T-cell (primary cell): ENCODE measurements at places on chromosomes 7 and 10.
A peak's percentile ranks its signal among the peaks of the same experiment; 100 is the strongest.

DNA sequence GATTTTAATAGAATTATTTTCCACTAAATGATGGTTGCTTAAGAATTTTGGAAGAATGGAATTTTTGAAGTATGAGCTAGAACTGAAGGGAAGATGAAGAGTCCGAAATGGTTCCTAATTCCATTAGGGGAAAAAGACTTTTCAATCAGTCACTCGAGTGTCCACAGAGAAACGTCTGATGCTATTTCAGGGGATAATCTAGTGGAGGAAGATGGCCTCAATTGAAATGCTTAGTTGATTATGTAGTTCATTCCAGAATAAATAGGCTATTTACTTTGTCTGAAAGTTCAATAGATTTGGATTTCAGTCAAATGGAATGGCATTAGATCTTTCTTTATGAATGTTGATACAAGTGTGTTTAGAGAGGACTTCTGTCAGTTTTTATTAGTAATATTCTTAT, 365.4 kb downstream of the NRG3 start:
- no peak for DNase-seq

DNA sequence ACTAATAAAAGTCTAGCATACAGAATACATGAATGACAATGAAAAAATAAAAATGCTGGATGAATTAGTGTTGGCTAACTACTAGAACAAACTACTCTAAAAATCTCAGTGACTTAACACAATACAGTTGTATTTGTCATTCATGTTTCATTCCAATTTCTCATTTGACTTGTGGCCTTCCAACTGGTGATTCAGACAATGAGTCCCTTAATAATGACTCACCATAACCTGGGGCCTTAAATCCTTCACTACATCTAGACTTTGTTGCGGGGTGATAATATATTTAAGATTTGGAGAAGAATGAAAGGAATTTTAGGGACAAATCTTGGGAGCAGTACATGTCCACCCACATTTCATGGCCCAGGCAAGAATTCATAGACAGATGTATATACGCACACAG, 90.5 kb upstream of the POM121L12 start:
- no peak for DNase-seq

GRCh38 chr10:92662848-92663247, 26.9 kb upstream of the HHEX start:
- no peak for DNase-seq

DNA sequence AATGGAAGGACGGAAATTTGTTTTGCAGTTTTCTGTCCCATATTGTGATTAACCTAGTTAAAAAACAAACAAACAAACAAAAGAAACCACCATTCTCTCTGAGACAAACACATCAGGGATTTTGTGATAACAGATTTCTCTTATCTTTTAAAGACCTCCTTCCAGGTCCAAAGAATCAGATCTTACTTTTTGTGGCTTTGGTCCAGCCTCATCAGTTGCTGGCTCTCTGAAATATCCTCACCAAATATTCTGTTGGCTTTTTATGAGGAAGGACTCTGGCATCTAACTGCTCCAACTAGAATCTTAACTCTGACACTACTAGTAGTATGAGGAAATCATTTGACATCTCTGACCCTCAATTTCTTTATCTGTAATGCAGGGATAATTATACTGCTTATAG, 4.8 kb downstream of the FAM204A start:
- DNase-seq: no peak

DNA sequence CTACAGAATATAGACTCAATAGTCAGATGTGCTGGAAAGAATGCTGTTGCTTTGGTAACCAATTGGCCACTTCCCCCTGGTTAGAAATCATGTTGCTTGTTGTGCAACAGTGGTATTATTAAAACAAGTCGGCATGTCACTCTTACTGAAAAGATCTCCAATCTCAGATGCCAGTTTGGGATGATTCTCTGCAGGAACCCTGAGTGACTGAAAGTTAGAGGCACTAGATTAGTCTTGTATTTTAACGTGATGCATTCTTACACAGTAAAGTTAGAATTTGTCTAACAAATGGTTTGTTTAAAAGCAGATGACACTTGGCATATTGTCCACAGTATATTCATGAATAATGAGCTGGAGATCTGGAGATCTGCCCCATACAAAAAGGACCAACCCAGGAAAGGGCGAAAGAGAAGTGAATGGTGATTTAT, 287.6 kb downstream of the TWIST1 start:
- DNase-seq: no peak

GRCh38 chr10:133298466-133298865, 10.2 kb downstream of the TUBGCP2 start:
- DNase-seq: no peak

GRCh38 chr10:59387951-59388670, 25.8 kb upstream of the FAM13C start:
- no peak for DNase-seq

GRCh38 chr10:32940321-32941301, 17.4 kb downstream of the ITGB1 start:
- DNase-seq: no peak

GRCh38 chr10:3206511-3207157, 34.1 kb upstream of the PITRM1 start:
- DNase-seq: no peak

- DNase-seq: no peak
Measured at GRCh38 chr7:42931447-42931833, 534 bp downstream of the PSMA2 start.

- DNase-seq: no peak
Measured at GRCh38 chr7:157003756-157004520, 6.5 kb downstream of the MNX1 start.

DNA sequence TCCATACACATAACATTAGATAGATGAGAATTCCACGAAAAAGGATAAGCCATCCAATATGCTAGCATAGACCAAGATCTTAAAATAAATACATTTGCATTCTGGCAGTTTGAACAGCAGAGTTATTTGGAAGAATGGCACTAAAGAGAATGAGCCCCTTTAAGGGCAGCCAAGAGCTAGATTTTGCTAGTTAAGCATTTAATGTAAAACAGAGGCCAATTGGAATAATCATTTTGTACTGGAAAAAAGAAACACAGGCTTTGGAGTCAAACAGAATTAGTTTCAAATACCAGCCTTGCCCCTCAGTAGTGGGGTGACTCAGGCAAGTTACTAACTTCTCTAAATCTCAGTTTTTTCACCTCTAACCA, 56.2 kb downstream of the LRRTM3 start:
- DNase-seq: no peak

GRCh38 chr10:1364151-1364910, 308.1 kb downstream of the WDR37 start:
- DNase-seq: no peak

GRCh38 chr7:50121286-50121685, 28.2 kb upstream of the ZPBP start:
- DNase-seq: no peak

GRCh38 chr10:100496567-100496966, 23.1 kb downstream of the SEC31B start:
- no peak for DNase-seq

- DNase-seq: no peak
Measured at GRCh38 chr10:52442576-52442975, 128.5 kb downstream of the DKK1 start.

DNA sequence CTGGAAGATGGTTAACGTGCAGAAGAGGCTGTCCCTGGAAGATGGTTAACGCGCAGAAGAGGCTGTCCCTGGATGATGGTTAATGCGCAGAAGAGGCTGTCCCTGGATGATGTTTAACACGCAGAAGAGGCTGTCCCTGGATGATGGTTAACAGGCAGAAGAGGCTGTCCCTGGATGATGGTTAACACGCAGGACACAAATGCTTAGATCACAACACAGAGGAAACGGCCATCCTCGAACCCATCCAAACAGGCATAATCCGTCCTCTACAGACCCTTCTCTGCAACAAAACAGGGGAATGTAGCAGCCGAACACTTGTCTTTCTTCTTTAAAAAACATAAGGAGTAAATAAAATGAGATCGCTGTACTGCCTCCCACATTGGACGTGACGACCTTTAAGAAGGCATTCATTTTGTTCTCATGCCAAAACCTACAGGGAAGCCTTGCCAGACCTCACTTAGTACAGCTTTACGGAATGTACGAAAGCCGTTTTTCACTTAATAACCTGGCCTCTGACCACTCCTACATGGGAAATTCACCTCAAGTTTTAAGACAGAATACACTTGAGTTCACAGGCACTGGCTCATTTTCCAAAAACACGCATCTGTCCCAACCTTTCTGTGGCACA, 245.2 kb downstream of the ZMYND11 start:
- no peak for DNase-seq

- no peak for DNase-seq
Measured at GRCh38 chr10:34109495-34109894, 705.6 kb downstream of the PARD3 start.

- DNase-seq: no peak
Measured at GRCh38 chr10:1068380-1069361, 12.5 kb downstream of the WDR37 start.

- peak; percentile 19 for DNase-seq
Measured at GRCh38 chr7:2431260-2431867, 28.0 kb downstream of the CHST12 start.

- no peak for DNase-seq
Measured at GRCh38 chr7:46192271-46192670, 271.2 kb upstream of the IGFBP3 start.

DNA sequence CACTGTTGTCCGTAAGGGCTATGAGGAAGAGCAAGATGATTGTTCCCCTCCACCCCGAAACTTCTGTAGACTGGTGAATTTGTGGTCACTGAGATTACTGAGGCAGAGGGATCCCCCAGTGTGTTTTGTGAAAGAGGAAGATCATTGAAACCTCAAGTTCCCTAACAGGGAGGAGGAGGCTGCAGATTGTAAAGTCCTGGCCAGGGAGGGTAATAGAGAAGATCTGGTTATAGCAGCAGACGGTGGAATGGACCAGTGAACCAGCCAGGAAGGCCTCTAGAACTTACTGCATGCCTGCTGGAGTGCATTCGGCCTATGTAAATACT, 31.1 kb downstream of the LMTK2 start:
- no peak for DNase-seq

DNA sequence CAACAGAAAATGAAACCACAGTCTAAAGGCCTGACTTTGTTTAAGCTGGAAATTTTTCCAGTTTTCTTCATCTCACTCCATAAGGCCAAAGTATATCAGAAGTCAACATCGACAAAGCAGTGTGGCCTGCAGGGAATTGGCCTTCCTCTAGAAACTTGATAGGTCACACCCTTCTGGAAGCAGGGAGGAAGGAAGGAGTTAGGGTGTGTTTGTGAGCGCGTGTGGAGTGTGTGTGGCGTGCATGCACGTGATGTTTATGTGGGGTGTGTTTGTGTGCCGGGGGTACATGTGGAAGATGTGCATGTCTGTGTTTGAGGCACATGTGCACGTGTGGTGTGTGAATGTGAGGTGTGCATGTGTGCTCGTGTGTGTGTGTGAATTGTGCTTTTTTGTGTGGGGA, 28.6 kb downstream of the ZC3HAV1 start:
- DNase-seq: no peak

GRCh38 chr7:55977831-55978230, 13.4 kb downstream of the NIPSNAP2 start:
- no peak for DNase-seq

DNA sequence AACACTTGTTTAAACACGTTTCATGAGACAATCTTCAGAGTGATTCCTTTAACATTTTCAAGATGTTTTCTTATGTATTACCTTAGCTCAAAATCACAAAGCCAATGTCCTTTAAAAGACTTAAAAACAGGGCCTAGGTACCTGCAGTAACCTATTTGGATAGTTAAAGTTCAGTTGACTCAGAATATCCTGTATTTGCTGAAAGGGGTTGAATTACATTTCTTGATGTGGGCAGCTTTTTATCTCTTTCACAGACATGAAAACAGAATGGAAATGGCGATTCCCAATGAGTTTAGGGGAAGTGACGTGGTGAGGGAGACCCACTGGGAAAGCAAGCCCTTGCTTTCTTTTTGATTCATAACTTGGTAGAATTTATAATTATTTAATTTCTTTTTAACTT, 324.4 kb upstream of the AOAH start:
- DNase-seq: no peak

GRCh38 chr7:117273814-117274225, 49.0 kb downstream of the WNT2 start:
- DNase-seq: no peak

DNA sequence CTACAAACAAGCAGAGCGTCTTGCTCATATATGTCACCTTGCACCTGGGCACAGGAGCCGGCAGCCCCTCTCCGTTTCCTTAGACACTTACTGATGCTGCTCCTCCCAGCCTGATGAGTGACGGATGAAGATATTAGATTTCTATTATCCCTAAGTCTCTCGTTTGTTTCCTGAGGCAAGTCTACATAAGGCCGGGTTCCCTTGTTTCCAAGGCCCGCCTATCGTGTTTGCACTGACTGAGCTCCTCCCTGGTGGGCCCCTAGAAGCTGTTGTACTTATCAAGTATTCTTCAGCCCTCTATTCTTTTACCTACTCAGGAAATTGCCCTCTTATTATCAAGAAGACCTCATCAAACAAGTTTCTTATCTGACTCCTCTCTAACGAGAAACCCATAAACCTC, 18.5 kb downstream of the SH3PXD2A start:
- no peak for DNase-seq

DNA sequence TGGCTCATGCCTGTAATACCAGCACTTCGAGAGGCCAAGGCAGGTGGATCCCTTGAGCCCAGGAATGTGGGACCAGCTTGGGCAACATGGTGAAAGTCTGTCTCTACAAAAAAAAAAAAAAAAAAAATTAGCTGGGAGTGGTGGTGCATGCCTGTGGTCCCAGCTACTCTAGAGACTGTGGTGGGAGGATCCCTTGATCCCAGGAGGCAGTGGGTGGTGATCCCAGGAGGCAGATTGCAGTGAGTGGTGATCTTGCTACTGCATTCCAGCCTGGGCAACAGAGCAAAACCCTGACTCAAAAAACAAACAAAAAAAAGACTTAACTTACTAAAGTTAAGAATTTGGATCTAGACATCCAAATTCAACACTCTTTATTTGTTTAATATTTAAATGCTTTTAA, 10.2 kb upstream of the ADO start:
- DNase-seq: no peak

DNA sequence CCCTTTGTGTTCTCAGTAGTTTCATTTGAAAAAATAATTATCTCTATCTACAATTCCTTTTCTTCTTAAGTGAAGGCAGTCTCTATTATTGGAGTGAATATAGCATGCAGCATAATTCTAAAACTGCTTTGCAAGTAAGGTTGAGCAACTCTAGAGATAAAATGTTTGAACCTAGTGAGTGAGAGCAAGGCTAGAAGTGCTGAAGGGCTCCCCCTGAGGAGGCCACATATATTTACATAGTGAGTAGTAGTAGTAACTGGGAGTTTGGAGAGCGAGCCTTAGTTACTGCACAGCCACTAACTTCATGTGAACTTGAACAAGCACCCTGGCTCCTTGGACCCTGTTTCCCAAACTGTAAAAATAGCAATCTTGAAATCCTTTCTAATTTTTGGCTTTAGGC, 141.5 kb upstream of the DKK1 start:
- DNase-seq: no peak

- DNase-seq: no peak
Measured at GRCh38 chr10:112098682-112099081, 84.9 kb downstream of the GPAM start.

DNA sequence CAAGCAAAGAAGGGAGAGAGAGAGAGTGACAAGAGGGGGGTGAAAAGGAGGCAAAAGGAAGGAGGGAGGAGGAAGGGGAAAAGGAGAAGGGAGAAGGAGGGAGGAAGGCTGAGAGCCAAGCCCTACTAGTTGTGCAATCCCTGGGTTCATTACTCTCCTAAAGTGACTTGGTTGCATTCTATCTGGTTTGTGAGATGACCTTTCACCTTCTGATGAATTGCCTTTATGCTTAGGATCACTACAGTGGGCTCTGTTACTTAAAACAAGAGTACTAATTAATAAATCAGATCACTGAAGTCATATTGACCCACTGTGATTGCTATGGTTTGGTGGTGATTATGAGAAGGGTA, 144.9 kb downstream of the KIF20B start:
- no peak for DNase-seq
